ENCODE measurements at places on chromosomes 4 and X.

DNA sequence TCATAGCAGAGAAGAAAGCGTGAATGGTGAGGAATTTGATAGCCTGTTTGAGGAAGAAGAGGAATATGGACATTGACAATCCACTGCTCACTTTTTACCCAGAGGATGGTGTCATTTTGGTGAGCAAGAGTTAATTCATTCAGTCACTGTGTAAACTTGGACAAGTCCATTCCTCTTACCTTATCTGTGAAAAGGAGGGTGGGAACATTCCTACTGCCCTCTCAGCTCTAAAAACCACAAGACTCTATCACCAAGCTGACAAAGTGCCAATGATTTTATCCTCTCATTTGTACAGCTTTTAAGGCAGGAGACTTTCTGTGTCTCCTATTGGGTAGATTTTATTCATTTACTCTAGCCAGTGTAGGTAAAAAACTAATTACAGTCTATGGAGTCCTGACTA, 103.8 kb downstream of the LUZP4 start:
- DNase-seq = no peak

DNA sequence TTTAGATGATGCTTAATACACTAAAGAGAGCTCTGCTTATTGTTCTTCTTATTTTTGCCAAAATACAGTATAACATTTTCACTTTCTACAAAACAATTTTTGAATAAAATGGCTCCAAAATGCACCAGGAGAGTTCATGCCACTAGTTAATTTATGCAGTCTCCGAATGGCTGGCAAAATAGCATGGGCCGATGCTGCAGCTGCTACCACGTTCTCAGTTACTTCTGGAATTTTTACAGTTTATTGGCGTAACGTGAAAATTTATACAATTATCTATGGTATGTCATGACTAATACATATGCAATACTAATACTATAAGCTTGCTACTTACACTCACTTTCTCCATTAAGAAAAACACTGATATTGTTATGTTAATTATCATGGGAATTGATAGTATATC, 16.5 kb downstream of the KLHL13 start:
- DNase-seq = no peak

DNA sequence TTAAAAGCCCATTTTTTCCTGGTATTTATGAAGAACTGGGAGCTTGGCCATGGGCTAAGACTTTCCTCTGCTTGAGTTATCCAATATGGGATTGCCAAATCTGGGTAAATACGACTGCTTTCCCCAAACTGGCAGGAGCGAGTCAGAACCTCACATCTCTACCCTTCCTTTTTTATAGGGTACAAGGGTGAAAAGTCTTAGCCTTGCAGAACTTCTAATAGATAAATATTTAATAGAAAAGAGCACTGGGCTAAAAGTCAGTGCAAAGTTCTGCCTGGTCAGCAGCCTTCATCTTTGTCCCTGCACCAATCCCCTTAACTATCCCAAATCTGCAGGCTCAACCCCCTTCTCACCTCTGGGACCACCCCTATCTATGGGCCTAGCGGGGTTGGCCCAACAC, 61.6 kb upstream of the ACSL1 start:
- DNase-seq = no peak

DNA sequence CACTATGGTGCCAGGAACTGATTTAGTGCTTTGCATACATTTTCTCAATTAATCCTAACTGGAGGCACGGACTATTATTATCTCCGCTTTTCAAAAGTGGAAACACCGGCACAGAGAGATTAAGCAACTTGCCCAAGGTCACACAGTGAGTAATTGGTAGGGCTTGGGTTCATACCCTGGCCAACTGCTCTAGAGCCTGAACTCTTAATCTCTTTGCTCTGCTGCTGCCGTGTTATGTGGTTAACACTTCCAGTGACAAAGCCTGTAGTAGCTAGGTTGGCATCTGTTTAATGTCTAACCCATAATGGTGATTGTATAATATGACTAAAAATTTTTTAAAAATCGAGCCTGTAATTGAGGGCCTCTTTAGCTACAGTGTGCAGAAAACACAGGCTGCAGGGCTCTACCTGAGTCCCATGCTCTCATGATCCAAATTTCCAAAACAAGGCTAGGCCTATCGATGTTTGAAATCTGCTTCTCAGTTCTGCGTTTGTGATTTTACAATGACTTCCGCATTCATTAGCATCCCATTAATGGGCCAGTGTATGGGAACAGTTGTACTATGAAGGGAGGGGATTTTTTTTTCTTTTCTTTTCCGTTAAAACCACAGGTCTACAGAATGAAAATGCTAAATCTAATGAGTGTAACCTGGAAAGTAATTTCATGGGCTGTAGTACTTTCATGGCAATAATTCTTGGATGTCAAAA, 219.3 kb upstream of the JADE1 start:
- DNase-seq = no peak

DNA sequence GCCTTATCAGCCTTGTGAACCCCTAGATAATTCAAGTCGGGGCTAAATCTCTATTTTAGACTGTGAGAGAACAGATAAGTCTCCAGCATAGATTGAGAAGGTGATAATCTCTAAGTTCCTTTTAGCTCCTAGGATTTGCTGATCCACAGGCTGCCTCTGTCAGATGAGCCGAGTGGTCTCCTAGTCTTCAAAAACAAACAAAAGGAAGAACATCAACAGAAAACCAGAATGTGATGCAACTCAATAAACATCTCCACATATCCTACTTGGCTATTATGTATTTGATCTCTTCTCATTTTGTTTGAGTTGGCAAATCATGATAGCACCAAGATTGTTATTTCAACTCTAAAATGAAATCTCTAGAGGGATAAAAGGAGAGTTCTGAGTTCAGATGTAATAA, 88.4 kb upstream of the SLC7A11 start:
- no peak for DNase-seq

- no peak for DNase-seq
These were observed 12.7 kb downstream of the SLC2A9 start for GRCh38 chr4:10008609-10009005.

DNA sequence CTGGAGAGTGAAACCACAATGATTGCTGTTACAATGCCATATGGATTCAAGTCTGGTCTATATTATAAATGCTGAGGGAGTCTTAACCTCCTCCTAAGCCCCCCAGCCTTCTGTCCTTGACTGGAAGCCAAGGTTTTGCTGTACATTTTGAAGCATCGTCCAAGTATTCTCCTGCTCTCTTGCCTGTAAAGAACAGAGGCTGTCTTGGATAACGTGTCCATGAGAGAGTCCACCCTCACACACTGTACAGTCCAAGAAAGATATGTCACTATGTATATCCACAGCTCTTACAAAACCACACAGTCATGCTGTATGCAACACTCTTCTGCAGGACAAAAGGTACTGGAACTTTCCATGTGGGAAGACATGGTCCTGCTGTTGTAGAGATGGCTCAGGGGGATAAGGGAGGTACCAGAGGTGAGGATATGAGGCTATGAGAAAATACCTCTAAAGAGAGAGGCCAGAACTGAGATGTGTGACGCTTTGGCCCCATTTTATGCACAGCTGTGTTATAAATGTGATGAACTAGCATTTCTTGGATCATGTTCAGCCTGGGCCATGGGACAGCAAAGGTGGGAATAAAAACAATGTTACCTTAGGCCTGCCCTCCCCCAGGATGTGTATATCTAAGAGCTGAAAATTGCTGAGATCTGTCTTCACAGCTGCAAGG, 678.6 kb downstream of the IQCM start:
- DNase-seq = no peak

- no peak for DNase-seq
These were observed 13.9 kb upstream of the HEPH start for GRCh38 chrX:66150163-66150562.

Data from occipital lobe (tissue), 3 donors.